Activated naive CD8-positive, alpha-beta T cell treated with anti-CD3 and anti-CD28 coated beads, Interleukin-2, amount 50 U/mL, for 24 hours (primary cell): ENCODE measurements at places on chromosomes 1 and 21.

GRCh38 chr1:151546011-151546925, 6.2 kb downstream of the TUFT1 start:
- DNase-seq = no peak

- no peak for DNase-seq
Measured at GRCh38 chr1:94738371-94738770, 81.8 kb upstream of the SLC44A3 start.

DNA sequence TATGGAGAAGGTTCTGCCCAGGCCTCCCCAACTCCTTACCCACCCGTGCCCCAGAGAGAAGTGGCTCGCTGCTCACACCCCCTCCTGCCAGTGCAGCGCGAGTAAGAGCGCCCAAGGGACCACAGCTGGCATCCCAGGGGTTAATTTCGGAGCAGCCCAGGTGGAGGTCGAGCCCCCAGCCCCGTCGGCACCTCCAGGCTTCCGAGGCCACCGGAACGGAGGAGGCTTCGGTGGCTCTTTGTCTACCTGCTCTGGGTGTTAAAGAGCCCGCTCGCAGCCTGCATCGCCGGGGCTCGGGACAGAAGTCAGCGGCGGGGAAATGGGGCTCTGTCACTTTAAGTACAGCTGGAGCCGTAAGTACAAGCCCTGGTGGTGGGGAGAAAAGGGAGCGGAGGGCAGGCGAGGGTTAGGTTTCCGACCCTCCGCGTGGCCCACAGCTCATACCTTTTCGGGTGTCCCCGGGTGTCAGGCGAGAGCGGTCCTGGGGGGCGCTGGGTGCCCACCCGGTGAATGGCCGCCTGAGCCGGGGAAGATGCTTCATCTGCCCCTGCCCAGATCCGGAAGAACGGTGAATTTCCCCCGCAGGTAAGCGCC, 89.4 kb upstream of the IPO9 start:
- DNase-seq = peak; percentile 42

GRCh38 chr1:161727256-161727924, 6.0 kb downstream of the FCRLB start:
- peak; percentile 25 for DNase-seq

GRCh38 chr1:17581389-17582123, 42.1 kb downstream of the ARHGEF10L start:
- DNase-seq = no peak

GRCh38 chr1:96997717-96998116, 276.1 kb downstream of the PTBP2 start:
- no peak for DNase-seq

DNA sequence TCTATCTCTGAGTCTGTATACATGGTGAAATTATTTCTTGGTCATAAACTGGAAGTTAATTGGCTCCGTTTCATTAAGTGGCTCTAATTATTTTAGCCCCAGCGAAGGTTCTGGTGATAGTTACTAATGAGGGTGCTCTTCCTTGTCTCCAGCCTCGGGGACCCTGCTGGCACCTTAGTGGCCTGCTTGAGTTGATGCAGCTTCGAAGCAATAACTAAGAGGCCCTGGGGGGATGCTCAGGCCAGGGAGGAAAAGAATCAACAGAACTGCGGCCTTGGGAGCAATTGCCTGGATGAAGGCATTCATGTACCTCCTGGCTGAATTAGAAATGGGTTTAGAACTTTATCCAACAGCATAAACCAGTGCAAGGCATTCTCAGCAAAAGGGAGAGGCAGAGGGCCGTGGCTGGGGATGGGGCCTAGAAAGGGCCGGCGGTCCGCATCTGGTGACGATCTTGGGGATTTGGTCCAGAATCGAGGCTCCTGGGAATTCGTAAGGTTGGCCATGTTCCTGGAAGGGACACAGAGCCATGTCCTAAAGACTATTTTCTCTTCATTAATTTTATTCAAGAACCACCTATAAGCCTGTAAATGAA, 100.0 kb upstream of the AJAP1 start:
- DNase-seq = no peak

- DNase-seq = no peak
Measured at GRCh38 chr1:78375996-78376395, 114.8 kb upstream of the PTGFR start.

DNA sequence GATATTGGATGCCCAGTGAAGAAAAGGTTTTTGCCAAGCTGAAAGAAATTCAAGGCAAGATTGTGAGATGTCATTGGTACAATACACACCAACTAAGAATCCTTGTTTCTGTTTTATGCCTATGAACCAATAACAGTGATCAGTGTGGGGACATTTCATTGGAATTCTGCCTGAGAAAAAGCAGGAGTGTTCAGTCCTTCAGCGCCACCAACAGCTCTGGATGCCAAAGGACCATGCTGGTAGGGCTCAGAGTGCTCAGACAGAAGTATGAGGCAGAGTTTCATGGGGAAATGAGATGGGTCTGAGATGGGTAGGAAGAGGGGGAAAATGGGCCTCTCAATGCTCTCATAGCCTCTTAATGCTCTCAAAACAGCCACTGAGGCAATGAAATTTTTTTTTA, 56.5 kb downstream of the GABPA start:
- DNase-seq = no peak

- DNase-seq = no peak
Measured at GRCh38 chr1:84174051-84174556, 30.0 kb downstream of the PRKACB start.

- DNase-seq = no peak
Measured at GRCh38 chr1:186753241-186753640, 73.0 kb upstream of the PTGS2 start.

GRCh38 chr1:5225707-5226704, 571.6 kb downstream of the AJAP1 start:
- no peak for DNase-seq

DNA sequence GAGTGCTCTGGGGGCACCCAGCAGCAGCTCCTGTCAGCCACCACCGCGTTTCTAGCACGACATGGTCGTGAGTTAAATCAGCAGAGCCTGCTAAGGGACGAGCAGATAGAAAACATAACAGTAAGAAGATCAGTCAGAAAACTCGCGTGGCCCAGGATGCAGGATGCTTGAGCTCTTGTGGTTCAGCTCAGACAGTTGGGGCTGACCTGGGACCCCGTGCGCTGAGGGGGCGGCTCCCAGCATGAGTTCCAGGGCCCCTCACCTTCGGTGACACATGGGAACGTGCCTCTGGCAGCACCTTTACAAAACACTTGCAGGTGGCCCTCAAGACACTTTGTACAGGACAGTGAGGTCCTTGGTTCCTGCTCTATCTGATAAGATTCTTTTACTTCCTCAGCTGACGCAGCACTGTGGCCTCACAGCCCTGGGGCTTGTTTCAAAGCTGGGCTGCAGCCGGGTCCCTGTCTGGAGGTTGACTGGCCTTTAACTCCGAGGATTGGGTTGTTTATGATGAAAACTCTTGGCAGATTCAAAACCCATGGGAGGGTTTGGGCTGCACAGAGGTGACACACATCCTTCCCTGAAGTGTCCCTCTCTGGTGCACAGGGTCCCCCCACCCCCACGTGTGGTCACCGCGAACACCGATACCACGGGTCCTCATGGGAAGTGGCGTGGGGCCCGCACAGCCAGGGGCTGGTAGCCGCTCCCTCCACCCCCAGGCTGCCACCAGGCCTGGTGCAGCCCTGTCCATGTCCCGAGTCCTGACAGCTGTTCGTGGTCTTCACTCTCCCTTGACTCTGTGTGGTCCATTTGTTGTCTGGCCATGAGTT, 65.3 kb upstream of the COL6A1 start:
- no peak for DNase-seq

- peak; percentile 65 for DNase-seq
Measured at GRCh38 chr1:3611170-3612019, at the start of gene MEGF6. Gene MEGF6, minus strand, starts transcription at chr1:3611508. Its CDS starts 240 bp downstream, at chr1:3611268.

DNA sequence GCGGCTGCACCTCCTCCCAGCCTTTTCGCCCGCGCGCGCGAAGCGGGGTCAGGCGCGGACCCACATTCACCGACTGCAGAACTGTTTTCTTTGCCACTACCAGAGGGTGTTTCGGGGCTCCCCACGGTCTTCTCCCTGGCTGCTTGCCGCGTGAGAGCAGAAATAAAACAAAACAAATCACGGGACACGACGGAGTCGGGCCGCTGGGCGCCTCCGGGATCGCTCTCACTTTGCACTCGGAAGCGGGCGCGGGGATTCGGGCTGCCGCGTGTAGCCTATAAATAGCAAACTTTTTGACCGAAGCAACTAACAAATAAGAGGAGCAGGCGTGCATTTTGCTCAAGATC, 412.3 kb upstream of the ESRRG start:
- DNase-seq = no peak

GRCh38 chr1:29878501-29878900, 642.2 kb downstream of the PTPRU start:
- no peak for DNase-seq

- no peak for DNase-seq
Measured at GRCh38 chr1:33142483-33143064, 39.3 kb downstream of the TRIM62 start.

- DNase-seq = no peak
Measured at GRCh38 chr1:103937763-103938357, 188.2 kb downstream of the AMY1C start.

DNA sequence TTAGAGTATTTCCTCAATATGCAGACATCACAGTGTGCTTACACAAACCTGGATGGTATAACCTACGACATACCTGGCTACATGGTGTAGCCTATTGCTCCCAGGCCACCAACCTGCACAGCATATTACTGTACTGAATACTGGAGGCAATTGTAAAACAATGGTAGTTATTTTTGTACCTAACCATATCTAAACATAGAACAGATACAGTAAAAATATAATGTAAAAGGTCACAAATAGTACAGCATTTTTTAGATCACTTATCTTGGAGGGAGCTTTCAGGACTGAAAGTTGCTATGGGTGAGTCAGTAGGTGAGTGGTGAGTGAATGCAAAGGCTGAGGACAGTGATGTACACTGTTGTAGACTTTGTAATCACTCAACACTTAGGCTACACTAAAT, 492.3 kb downstream of the MRPL39 start:
- DNase-seq = no peak

- DNase-seq = no peak
Measured at GRCh38 chr1:11764115-11764514, 2.1 kb downstream of the C1orf167 start.

GRCh38 chr1:95207223-95207935, 26.6 kb upstream of the RWDD3 start:
- DNase-seq = no peak

GRCh38 chr1:223652436-223652941, 13.0 kb downstream of the CAPN8 start:
- no peak for DNase-seq

- no peak for DNase-seq
Measured at GRCh38 chr1:199018471-199019135, 379.8 kb downstream of the PTPRC start.

GRCh38 chr1:222523852-222524251, 24.1 kb downstream of the HHIPL2 start:
- no peak for DNase-seq

DNA sequence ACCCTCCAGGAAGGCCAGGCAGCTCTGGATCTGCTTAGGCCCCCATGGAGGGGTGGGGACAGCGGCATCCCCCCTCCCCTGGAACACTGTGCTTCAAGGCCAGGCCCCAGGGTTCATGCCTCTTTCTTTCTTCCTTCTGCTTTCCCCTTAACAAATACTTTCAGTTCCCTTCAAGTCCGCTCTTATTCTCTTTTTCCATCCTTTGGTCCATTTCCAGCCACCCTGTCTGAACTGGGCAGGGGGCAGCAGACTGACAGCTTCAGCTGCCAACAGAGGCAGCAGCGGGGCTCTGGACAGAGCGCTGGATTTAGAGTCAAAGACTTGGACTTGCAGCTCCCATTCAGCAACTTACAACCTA, 1.1 kb upstream of the CD244 start:
- DNase-seq = no peak

DNA sequence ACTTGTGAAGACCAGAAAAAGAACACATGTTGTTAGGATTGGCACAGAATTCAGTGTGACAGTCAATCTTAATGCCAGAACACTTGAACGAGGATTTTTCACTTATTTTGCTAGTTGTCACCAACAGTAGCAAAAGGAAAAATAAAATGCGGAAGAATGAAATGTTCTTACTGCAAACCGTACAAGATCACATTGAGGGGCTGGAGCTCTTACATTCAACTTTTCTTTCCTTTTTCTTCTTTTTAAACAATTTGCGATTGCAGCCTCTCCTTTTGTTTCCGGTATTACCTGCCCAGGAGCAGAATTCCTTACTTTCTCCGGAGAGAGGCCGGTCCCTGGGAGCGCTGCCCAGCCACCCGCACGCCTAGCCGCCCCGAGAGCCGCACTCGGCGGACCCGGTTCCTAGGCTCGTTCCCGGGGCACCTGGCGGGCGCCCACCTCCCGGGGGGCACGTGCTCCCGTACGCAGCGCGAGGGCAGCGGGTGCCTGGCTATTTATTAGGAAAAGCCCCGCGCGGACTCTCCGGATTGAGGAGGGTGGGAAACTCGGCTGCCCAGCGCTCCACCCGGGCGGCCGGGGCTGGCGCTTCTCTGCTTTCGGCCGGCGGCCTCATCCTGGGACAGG, 1.2 kb upstream of the CAMTA1 start:
- no peak for DNase-seq

DNA sequence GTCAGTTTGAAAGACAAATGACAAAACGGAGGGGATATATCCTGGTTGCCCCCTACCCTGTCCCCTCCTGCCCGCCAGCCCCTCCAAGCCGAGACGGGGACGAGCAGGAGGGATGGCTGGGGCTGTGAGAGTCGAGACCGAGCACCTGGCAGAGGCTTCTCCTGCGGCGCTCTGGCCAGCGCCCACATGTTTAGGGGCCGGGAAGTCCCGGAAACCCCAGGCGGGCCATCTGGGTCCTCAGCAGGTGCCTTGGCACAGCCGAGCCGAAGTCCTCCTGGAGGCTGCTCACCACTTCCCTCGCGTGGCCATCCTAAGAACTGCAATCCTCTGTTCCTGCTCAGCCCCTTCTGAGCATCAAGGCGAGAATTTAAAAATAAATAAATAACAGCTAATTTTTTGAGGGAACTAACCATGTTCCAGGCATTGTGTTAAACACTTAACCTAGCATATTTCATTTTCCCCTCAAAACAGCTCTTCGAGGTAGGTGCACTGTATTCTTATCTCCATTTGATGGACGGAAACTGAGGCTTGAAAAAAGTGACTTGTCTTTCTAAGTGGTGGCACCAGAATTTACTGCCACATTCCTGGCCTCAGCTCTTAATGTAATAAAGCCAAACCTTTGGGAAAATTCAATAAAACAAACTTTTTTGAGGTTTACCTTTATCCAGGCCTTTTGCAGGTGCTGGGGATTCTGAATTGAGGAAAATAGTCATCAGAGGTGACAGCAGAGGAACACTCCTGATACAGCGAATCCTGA, 3.5 kb upstream of the RIMS3 start:
- DNase-seq = peak; percentile 90

DNA sequence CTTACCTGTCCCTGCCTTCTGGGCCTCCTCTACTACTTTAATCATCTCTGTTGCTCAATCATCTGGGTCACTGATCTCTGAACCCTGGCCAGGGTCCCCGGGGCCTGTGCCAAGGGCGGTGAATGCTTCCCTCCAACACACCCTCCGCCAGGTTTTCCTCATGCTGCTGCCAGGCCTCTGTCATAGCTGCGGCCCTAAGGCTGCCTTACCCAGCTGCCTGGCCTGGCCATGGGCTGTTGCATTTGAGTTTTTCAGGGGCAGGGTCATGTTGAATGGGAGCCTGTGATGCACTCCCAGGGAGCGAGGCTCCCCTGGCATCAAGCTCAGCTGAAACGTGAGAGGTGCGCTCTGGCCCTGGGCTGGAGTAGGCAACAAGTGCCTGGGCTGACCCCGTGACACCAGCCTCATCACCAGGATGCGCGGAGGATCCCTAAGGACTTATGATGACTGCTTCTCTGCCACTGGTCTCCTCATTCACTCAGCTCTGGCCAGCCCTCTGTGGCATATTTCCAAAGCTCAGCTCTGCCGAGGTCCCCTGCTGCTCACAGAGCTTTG, 7.6 kb downstream of the EDN2 start:
- DNase-seq = no peak
